ENCODE measurements at places on chromosomes 7 and 10.

- DNase-seq = no peak
Measured at GRCh38 chr7:148712678-148713329, 14.1 kb downstream of the CUL1 start.

DNA sequence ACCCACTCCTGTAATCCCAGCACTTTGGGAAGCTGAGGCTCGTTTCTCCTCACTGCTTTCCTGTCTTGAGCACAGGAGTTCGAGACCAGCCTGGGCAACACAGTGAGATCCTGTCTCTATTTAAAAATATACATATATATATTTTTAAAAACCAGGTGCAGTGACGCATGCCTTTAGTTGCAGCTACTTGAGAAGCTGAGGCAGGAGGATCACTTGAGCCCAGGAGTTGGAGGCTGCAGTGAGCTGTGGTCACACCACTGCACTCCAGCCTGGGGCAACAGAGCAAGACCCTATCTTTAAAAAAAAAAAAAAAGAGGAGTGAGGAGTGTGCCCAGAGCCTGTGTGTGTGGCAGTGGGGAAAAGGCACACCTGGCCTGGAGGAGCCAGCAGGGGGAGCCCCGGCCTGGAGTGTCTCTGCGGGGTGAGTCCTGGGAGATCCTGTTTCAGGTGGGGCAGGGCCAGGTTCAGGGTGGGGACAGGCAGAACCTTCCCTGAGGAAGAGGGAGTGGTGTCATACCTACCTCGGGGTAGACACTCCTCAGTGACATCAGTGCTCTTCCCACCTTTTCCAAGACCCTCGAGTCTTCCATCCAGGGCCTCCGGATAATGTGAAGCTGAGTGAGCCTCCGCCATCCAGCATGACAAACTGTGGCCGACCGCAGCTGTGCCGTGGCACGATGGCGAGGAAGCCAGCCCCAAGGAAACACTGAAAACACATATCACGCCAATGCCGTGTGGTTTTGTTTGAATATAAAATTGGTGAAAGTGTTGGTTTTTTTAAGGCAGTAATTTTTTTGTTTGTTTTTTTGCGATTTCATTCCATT lies 9.0 kb upstream of the ARPC1B start:
- DNase-seq = no peak

GRCh38 chr7:114819616-114820362 lies 102.1 kb upstream of the MDFIC start:
- DNase-seq = no peak

- no peak for DNase-seq
Measured at GRCh38 chr10:131885391-131886165, 15.2 kb upstream of the PPP2R2D start.

DNA sequence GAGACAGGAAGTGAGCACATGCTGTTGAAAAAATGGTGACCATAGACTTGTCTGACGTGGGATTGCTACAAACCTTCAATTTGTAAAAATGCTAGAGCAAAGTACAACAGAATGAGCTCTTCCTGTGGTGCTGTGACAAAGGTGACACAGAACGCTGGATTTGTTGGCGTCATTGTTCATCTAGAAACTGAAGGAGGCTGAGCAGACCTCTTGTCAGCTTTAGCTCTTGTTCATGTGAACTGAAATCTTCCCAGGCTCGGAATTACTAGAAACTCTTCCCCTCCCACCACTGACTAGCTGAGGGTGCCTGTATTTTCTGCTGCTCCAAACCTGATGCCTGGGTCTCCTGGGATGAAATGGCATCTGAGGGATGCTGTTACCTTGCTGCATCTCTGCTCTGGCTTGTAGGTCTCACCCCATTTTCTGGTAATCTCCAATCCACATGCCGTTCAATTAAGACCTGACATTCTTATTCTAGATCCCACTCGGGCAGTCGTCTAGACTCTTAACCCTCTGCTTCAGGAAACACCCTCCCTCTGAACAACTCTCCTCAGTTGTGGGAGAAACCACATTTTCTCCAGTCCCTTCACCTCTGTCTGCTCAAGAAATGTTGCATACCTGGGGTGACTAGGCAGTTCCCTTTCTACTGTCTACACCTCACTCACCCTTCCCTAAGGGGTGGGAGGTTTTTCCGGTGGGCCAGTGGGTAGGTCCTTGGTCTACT lies 349.3 kb downstream of the CXCL12 start:
- no peak for DNase-seq

DNA sequence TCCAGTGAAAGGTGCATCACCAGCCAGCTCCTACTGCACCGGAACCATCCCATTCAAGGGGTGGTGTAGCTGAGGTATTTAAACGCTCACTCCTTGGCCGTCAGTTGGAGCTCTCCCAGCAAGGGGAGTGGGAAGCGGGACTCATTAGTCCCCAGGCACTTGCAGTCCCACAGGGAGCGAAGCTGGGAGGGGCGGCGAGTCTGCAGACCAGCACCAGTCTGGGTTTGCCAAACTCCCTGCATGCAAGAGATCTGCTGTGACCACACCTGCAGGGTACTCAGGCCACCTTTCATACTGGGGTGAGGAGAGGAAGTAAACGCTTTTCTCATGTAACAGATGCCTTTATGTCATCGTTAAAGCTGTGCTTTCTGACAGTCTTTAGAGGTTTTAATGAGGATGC lies 187.9 kb downstream of the PTPRN2 start:
- DNase-seq = no peak
